ENCODE measurements at places on chromosomes 5 and 9. TPM values are rescaled to one million over a fixed set of nuclear protein-coding genes. Genes with fewer than 3 reads are reported as not detected.

ZNF483 gene
- polyA plus RNA-seq: not detected

KIF27 gene
- polyA plus RNA-seq: 0.50 TPM

PCDHGC3 gene
- 20.0 TPM for polyA plus RNA-seq

AFAP1L1 gene
- 1.5 TPM for polyA plus RNA-seq

GDA gene
- 0.25 TPM for polyA plus RNA-seq

SOX30 gene
- polyA plus RNA-seq: not detected

HACD4 gene
- 1.6 TPM for polyA plus RNA-seq

ZNF454 gene
- polyA plus RNA-seq: 0.61 TPM

ALDOB gene
- 1.1 TPM for polyA plus RNA-seq

AK8 gene
- not detected for polyA plus RNA-seq
